Heart right ventricle (tissue), 16 donors: ENCODE measurements at places on chromosomes 13 and 19. TPM values are rescaled to one million over a fixed set of nuclear protein-coding genes. Genes with fewer than 3 reads are reported as not detected.
A peak's percentile ranks its signal among the peaks of the same experiment; 100 is the strongest.

GRCh38 chr13:30394751-30395191, 27.5 kb upstream of the UBE2L5 start:
- no peak for DNase-seq

GRCh38 chr19:10339380-10339960, at the start of gene ICAM3:
Gene ICAM3, minus strand, starts transcription at chr19:10339624. Its CDS starts 10 bp downstream, at chr19:10339614.
- no peak for DNase-seq

- DNase-seq, result no peak
Observed at GRCh38 chr13:43652760-43653159, 134.0 kb downstream of the ENOX1 start.

DNA sequence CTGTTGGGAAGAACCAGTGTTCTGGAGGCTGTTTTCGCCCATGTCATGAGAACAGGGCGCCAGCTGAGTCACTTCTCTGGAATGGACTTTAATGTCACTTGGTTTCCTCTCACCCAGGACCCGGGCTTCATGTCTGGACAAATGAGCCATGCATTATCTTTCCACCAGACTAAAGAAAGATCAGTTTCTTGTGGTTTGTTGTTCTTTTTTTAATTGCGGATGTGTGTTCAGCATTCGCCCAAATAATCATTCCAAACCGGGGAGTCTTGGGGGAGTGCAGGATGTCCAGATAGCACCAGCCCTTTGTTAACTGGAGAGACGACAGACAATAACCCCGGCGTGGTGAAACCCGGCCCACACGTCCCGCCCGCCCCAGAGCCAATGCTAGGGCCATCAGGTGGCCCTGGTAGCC, 102.5 kb downstream of the COL4A2 start:
- no peak for DNase-seq

- no peak for DNase-seq
Observed at GRCh38 chr13:83839146-83839545, 43.1 kb downstream of the SLITRK1 start.

GRCh38 chr13:20337884-20338551, 105.9 kb upstream of the GJB6 start:
- DNase-seq, result no peak

- no peak for DNase-seq
Observed at GRCh38 chr13:64274481-64275217, 2859.0 kb upstream of the PCDH20 start.

GRCh38 chr13:31588893-31589292, 150.4 kb upstream of the RXFP2 start:
- DNase-seq, result no peak

DNA sequence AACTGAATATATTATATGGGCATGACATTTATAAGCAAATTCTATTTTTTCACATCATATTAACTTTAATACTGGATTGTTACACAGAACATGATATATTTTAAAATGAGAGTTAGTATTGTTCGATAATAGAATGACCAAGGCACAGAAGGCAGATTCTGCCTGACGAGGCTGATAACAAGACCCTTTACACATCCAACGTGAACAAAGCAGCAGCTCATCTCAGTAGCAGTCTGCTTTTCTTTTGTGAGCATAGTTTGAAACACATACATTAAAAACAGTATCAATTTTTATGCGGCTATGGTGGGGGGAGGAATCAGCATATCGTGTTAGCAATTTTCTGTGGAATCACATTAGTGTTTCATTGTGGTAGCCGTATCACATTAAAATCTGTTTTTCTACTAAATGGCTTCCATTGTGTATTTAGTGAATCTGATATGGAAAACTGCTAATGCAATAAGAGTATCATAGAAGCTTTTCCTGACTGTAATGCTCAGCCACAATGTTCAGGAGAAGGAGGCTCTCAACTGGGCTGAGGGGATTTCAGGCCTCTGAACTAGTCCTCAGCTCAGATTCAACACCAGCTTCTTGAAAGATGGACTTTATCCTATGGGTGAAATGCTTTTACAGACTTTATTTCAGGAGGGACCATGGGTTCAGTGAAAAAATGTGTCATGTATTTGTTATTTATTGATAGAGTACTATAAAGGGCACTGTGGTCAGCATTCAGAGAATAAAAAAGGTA, 4.0 kb downstream of the SMAD9 start:
- no peak for DNase-seq

GRCh38 chr13:46526100-46526735, 26.8 kb upstream of the LRCH1 start:
- DNase-seq, result no peak

DNA sequence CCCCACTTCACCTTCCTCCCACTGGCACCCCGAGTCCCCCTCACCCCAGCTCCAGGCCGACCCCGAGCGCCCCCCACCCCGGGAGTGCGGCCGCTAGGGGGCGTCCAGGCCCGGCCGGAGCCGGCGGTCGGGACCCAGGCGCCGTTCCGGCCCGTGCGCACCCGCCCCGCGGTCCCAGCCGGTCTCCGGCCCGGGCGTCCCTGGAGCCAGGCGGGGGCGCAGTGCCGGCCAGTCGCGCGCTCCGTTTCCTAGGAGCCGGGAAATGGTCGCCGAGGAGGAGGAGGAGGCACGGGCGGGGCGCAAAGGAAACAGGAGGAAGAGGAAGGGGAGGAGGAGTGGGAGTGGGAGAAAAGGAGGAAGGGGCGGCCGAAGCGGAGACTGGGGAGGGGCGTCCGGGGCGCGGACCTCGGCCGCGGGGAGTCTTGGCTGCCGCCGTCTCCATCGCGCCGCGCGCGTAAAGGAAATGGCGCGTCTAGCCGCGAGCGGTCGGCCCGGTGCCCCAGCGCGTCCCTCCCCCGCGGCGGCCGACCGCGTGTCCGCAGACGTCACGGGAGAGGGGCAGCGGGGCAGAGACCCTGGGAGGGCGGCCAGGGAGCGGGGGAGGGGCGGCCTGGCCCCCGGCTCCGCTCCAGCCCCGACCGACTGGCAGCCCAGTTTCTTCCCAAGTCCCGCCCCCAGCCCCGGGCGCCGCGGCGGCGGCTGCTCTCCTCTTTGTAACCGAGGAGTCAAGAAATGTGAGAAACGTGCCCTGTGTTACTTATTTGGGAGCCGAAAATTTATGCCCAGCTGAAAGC, 1.1 kb upstream of the KCTD15 start:
- peak; percentile 91 for DNase-seq

- no peak for DNase-seq
Observed at GRCh38 chr13:27765650-27766049, 26.6 kb upstream of the GSX1 start.

DNA sequence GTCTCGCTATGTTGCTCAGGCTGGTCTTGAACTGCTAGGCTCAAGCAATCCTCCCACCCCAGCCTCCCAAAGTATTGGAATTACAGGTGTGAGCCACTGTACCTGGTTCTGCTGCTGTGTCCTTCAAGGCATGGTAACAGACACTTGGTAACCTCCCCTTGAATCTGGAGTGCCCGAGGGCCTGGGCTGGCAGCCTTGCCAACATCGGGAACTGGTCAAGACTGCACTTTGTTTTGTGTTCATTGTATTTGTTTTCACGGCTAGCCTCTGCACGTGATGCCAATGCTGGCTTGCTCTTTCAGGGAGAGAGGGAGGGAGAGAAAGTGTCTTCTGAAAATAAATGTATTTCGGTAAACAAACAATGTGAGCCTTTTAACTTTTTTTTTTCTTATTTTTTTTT, 12.0 kb downstream of the CERS4 start:
- DNase-seq, result no peak

DNA sequence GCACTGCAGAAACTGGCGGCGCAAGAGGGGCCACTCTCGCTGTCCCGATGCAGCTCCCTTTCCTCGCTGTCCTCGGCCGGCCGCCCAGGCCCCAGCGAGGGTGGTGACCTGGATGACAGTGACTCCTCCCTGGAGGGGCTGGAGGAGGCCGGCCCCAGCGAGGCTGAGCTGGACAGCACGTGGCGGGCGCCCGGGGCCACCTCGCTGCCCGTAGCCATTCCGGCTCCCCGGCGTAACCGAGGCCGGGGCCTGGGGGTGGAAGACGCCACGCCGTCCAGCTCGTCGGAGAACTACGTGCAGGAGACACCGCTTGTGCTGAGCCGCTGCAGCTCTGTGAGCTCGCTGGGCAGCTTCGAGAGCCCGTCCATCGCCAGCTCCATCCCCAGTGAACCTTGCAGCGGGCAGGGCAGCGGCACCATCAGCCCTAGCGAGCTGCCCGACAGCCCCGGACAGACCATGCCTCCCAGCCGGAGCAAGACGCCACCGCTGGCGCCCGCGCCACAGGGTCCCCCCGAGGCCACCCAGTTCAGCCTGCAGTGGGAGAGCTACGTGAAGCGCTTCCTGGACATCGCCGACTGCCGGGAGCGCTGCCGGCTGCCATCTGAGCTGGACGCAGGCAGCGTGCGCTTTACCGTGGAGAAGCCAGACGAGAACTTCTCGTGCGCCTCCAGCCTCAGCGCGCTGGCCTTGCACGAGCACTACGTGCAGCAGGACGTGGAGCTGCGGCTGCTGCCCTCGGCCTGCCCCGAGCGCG, 12.4 kb downstream of the C19orf25 start:
- peak; percentile 13 for DNase-seq

GRCh38 chr19:56310462-56310861, 4.2 kb downstream of the ZSCAN5A start:
- no peak for DNase-seq

DNA sequence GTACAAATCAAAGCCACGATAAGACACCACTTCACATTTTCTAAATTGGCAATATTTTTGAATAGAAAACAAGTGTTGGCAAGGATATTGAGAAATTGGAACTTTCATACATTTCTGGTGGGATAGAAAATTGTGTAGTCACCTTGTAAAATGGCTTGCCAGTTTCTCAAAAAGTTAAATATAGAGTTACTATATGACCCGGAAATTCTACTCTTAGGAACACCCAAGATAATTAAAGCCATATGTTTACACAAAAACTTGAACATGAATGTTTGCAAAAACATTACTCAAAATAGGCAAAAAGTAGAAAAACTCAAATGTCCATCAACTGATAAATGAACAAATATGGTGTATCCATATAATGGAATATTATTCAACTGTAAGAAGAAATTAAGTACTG, 552.5 kb downstream of the TBC1D4 start:
- DNase-seq, result no peak

DNA sequence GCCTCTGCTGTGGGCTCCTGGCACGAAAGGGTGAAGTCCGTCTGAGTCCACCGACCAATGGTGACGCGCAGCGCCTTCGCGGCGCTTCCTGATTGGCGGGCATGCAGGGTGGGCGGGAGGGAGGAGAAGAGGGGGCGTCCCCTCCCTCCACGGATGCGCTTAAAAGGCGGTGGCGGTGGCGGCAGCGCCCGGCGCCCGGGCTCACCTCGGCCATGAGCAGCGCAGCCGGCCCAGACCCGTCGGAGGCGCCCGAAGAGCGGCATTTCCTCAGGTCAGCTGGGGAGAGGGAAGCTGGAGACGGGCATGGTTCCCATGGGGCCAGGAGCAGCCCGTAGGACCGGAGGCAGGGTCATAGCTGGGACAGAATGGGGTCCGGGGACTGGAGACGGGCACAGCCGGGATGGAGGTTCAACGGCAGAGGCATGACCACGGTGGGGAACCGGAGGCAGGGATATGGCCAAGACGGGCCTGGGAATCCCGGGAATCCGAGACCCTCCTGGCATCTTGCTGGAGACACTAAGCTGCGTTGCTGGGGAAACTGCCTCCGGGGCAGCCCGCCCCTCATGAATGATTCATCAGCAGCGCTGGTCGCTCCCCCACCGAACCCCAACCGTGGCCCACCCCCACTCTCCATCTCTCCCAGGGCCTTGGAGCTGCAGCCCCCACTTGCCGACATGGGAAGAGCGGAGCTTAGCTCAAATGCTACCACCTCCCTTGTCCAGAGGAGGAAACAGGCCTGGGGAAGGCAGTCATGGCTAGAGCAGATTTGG, at the start of gene YJEFN3:
YJEFN3 (plus strand) TSS at position 191 of the 770 bp plus-strand sequence; CDS start at position 213, 22 bp downstream.
- DNase-seq, result no peak

DNA sequence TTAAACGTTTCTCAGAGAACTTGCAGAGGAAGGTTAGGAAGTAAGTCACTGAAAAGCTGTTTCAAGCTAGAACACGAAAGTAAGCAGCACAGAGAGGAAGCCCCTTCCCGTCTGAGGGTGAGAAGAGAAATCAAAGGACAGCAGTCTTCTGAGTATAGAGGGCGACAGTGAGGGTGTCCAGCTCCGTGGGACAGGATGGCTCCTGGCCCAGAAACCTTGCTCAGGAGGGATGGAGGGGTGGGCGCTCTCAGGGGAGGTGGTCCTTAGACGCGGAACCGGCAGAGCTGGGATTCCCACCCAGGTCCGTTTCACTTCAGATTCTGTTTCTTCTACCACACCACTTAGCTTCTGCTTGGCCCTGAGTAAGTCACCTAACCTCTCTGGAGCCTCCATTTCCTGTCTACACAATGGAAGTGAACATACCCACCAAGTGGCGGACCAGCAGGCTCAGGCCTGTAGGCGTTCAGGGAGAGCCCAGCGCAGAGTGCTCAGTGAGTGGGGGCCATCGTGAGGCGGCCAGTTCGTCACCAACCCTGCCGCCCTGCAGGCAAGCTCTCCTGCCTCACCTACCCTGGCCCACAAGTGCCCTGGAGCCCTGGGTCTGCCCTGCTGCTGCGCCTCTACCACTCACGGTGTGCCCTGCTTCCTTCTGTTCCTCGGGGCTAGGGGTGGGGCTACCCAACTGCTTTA, 5.5 kb upstream of the RSPH6A start:
- DNase-seq, result no peak

DNA sequence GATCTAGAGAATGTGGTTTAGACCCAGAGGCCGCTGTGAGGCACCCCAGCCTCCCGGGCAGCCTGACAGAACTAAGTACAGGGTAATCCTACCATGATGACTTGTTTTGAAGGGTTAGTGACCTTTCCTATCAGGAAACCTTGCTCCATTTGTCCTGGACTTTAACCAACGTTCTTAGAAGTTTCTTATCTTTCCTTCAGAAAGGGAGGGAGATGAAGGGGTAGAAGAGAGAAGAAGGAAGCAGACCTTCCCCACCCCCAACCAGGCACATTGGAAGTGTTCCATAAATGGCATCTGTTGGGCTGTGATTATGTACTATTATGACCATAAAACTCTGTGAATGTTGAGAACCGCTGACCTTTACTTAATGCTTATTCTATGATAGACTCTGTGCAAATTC, 184.2 kb downstream of the OXGR1 start:
- no peak for DNase-seq

GRCh38 chr19:1657746-1658145, 5.3 kb upstream of the TCF3 start:
- DNase-seq, result no peak

DNA sequence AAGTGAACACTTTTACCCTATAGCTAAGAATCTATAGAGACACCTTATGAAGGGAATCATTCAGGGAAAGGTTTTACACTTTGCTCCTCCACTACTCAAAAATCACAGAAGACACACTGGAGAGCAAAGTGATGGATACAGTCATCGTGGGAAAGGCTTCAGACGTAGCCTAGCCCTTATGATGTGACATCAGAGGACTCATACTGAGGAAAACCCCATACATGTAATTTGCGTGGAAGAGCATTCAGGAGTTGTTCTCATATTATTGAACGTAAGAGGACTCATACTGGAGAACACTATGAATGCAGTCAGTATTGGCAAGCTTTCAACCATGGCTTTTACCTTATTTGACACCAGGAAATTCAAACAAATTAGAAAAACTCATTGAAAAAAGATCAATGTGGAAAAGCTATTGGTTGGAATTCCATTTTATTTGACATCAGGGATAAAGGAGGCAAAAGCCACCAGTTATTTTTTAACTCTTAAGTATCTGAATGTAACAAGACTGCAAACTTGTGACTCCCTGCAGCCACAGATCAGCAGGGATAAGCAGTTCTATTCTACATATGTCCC, 16.1 kb upstream of the ZNF274 start:
- DNase-seq, result no peak

TBC1D4 gene
- 96.5 TPM for total RNA-seq

TMEM145 gene
- total RNA-seq, result 0.15 TPM

SBK2 gene
- 3.6 TPM for total RNA-seq

TLE6 gene
- total RNA-seq, result not detected

ISYNA1 gene
- 25.1 TPM for total RNA-seq

SEMA6B gene
- 8.3 TPM for total RNA-seq

ZNF837 gene
- total RNA-seq, result 0.90 TPM

SLC25A41 gene
- total RNA-seq, result not detected
